ENCODE measurements at places on chromosomes 12 and 14.

DNA sequence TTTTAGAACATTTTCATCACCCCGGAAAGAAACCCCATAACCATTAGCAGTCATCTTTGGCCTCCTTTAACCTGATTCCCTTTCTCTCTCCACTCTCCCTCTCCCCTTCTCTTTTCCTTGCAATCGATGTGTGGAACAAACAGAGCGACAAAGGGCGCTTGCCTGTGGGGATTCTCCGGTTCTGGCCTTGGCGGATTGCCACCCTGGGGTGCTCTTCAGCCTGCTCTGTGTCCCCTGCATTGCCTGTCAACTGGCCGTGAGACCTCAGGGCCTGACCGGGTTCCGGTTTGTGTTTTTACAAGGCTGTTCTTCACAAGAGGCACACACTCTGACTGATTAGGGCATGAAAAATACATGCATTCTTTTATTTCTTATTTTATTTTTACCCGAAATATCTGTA is 27.8 kb downstream of the LRTM2 start:
- no peak for DNase-seq

DNA sequence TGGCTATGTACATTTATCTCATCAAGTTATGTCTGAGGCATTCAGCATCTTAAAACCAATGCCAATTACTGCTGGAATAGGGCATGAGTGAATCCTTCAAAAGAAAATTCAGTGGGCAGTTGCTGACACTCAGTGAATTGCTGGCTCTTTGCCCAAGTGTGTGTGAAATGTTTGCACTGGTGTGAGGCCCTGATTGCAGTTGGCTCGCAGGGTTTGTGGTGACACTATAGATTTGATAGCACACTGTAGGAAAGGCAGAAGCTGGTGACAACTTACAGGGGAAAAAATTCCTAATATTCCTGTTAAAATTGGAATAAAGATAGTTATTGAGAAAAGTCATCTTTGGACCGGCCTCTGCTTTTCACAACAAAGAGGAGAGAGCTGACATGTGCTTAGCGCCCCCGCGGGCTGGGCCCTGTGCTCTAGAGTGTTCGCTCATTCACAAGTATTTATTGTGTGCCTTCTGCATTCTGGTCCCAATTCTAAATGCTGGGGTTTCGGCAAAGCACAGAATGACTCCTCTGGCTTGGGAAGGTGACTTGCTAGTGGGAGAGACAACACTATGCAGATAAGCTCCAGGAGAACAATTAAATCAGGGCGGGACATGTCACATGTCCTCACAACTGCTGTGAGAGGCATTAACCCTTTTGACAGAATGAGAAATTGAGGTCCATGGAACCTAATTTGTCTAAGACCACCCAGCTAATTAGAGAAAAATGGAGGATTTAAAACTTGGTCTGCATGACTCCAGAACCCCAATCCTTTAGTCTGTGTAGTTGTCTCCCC is 418.7 kb downstream of the NPAS3 start:
- no peak for DNase-seq

DNA sequence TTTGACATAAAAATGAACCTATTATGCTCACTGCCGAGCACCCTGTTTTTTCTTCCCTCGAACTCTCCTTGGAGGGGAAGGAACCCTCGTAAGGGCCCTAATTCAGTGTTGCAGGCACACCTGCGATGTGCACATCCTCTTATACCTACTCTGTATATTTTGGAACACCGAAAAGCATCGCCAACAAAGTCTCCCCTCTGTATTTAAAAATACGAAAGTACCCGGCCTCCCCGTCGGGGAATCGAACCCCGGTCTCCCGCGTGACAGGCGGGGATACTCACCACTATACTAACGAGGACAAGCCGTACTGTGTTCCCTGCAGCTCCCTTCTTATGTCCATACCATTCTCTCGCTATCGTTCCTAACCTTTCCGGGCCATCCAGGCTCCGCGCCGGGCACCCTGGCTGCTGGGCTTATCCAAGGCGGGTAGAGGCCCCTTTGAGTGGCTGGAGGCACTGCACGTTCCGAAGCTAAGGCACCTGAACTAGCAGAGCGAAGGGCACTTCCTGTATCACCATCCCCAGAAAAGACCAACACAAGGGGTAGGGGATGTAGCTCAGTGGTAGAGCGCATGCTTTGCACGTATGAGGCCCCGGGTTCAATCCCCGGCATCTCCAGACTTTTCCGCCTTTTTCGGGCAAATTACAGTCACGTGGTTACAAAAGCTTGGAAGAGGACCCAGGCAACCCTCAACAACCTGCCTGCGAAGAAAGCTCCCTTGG is 25.1 kb upstream of the UBC start:
- DNase-seq: no peak

DNA sequence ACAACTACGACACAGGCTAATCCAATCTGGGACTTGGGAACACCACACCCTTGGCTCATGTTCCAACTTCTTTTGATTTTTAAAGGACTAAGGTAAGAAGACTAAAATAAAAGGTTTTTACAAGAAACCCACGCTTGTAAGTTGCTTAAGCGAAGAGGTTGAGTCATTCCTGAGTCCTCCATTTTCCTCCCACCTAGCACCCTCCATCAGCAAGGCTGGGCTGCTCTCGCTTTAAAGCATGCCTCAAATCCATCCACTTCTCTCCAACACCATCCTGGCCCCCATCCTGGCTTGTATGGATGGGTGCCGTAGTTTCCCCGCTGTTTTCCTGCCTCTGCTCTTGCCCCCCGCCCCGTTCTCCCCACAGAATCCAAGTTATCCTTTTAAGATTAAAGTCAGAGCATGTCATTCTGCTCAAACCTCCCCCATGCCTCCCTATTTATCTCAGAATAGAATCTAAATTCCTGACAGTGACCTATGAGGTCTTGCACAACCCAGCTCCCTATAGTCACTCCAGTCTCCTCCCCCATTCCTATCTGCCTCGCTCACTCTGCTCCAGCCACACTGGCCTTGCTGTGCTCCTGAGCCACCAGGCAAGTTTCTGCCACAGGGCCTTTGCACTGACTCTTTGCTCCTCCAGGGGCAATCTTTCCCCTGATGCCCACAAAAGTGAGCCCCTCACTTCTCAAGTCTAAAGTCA is 34.5 kb downstream of the SCARB1 start:
- DNase-seq: no peak

DNA sequence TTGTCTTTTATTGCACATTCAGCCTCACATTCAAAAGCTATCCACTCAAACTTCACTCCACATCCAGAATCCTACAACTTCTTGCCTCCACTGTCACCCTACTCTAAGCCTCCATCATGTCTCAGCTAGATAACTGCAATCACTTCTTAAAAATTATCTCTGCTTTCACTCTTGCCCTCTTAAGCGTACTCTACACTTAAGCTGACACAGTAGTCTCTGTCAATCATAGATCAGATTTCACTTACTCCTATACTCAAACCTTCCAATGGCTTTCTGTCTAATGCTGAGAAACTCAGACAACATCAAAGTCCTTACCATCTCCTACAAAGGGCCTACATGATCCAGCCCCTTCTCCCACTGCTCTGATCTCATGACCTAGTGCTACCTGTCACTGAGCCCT is 304.1 kb downstream of the ITPR2 start:
- DNase-seq: no peak

- DNase-seq: no peak
Measured at GRCh38 chr14:67999705-68000384, 180.3 kb downstream of the RAD51B start.

- DNase-seq: no peak
Measured at GRCh38 chr12:65384240-65384639, 105.8 kb downstream of the MSRB3 start.

GRCh38 chr14:68553311-68553710 is 239.6 kb downstream of the ZFP36L1 start:
- no peak for DNase-seq

- DNase-seq: no peak
Measured at GRCh38 chr14:57714487-57714931, 151.4 kb downstream of the SLC35F4 start.

DNA sequence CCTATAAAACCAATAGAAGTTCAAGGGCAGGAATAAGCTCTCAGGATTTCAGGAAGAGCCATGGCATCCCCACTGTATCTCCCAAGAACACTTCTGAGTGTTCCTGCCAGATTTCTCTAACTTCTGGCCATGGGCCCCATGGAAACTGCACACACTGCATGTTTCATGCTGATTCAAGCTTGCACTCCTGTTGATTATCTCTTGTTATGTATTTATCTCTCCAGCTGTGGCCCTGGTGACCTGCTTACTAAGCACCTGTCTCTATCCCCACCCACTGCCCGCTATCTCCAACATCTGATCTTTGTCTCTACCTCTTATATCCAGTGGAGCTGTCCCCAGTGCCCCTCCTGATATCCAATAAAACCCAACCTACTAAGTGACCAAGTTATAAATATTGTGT is 285.3 kb downstream of the PDZRN4 start:
- DNase-seq: no peak

Measured in NCI-H1694 (cell line).